Renal cortical epithelial cell (primary cell): ENCODE measurements at places on chromosomes 11 and 22. TPM values are rescaled to one million over a fixed set of nuclear protein-coding genes. Genes with fewer than 3 reads are reported as not detected.

TMEM191C gene
- total RNA-seq: 0.17 and 0.35 TPM in 2 replicates

GPHA2 gene
- not detected in 2 replicates for total RNA-seq

CASTOR1 gene
- total RNA-seq: 9.8 and 13.0 TPM in 2 replicates

HTR3A gene
- total RNA-seq: 0.35 TPM in 2 replicates

MRGPRX3 gene
- not detected in 2 replicates for total RNA-seq

TTC36 gene
- total RNA-seq: 1.4 and 2.6 TPM in 2 replicates

CARD16 gene
- total RNA-seq: 0.50 and 4.9 TPM in 2 replicates

ARRB1 gene
- total RNA-seq: 3.6 and 6.7 TPM in 2 replicates

CRYBB3 gene
- total RNA-seq: not detected in 2 replicates

STT3A gene
- 165 and 225 TPM in 2 replicates for total RNA-seq

ADAMTS8 gene
- total RNA-seq: not detected in 2 replicates
